ENCODE measurements at places on chromosomes 7 and 10.

GRCh38 chr7:41880107-41880506, 177.2 kb upstream of the INHBA start:
- DNase-seq, result no peak

DNA sequence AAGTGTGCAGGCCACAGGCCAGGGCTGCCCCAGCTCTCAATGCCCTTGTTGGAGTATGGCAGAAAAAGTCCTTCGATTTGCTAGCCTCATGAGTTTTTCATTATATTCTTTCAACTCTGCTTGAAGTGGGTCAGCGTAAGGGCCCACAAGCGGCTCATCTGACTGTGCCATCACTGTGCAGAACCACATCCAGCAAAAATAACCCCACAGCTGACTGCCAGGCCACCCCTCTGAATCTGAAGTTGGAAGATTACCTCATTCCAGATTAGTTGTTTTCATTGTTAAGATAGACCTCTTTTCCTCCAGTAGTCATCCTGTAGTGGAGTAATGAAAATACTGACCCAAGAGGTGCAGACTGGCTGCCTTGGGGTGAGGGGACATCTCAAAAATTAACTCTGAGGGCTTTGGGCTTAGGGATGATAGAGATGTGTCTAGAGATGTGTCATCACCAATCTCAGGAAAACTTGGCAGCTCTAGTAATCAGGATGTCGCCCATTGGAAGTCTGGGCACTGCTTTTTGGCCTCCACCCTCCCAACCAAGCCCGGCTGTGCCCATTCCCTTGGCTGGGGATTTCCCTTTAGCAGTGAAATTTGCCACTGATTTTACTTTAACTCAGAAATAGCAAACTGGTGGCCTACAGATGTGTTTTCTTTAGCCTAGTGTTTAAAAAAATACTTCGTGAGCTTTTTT, 164.3 kb downstream of the LCOR start:
- no peak for DNase-seq

GRCh38 chr7:75072981-75073283, 670 bp downstream of the RCC1L start:
- DNase-seq, result no peak

- DNase-seq, result no peak
Measured at GRCh38 chr10:13221572-13221971, 12.6 kb downstream of the UCMA start.

All from NCI-H1436 treated with DMSO at 0.1 percent for 48 hours (cell line).